ENCODE measurements at places on chromosomes 5 and 9.

GRCh38 chr5:125160787-125161502 lies 414.5 kb upstream of the ZNF608 start:
- DNase-seq: no peak

DNA sequence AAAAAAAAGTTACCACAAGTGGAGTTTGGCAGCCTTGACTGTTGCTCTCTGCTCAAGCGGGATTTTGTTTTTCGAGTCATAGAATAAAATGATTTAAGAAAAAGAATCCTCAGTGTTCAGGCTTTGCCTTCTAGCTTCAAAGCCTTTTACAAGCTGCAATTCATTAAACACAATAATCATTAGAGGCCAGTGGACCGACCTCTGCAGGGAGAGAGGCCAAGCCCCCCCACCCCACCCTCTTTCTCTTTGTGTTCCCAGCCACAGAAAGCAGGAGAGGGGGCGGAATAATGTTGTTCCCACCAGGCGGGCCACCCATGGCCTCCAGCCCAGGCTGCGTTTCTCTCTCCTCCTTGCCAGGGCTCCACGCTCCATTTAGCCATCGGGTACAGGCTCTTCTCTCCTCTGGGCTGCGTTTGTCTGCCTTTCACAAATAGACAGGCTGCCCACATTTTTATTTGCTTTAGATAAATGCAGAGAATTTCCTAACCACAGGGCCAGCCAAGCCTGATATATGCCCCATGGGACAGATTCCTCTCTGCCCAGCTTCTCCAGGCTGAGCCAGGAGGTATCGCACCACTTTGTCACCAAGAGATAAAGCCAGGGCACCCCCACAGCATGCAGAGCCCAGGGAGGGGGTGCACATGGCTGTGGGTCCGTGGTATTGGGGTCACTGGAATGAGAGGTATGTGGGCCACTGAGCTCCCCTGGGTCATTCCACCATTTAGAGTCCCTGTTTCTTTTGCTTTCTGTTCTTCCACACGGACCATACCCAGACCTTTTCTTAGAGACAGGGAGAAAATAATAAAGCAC lies 318.8 kb downstream of the PIK3R1 start:
- DNase-seq: no peak

GRCh38 chr9:120438836-120439546 lies 141.0 kb downstream of the CDK5RAP2 start:
- DNase-seq: no peak

DNA sequence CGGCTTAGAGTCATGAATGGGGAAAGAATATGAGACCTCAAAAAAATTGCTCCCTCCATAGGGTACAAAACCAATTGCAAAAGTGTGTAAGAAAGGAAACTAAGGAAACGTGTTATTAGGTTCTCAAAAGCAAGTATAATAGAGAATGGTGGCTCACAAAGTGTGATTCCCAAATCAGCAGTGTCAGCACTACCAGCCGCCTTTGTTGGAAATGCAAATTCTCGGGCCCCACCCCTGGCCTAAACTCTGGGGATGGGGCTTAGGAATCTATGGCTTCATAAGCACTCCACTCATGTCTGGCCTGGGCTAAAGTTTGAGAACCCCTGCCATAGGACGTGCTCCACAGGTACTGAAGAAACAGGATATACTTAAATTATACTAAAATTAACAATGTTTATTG lies 1.6 kb upstream of the CCDC69 start:
- no peak for DNase-seq

DNA sequence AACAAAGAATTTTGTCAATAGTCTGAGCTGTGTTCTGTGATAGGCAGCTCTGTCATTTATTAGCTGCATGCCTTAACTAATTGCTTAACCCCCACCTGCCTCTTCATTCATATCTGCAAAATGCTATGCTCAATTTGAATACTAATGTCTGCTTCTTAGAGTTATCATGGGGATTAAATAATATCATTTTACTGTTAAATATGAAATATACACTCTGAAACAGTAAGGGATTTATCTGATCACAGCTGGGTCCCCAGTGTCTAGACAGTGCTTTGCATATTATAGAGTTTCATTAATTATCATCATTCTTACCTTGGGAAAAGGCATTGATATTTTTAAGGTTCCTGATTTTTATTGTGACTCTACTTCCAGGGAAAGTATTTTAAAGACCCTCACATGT lies 12.0 kb downstream of the TEX48 start:
- DNase-seq: no peak

GRCh38 chr9:133477992-133478850 lies 678 bp downstream of the SLC2A6 start:
- no peak for DNase-seq

GRCh38 chr9:84027201-84027600 lies 46.6 kb downstream of the RMI1 start:
- no peak for DNase-seq

DNA sequence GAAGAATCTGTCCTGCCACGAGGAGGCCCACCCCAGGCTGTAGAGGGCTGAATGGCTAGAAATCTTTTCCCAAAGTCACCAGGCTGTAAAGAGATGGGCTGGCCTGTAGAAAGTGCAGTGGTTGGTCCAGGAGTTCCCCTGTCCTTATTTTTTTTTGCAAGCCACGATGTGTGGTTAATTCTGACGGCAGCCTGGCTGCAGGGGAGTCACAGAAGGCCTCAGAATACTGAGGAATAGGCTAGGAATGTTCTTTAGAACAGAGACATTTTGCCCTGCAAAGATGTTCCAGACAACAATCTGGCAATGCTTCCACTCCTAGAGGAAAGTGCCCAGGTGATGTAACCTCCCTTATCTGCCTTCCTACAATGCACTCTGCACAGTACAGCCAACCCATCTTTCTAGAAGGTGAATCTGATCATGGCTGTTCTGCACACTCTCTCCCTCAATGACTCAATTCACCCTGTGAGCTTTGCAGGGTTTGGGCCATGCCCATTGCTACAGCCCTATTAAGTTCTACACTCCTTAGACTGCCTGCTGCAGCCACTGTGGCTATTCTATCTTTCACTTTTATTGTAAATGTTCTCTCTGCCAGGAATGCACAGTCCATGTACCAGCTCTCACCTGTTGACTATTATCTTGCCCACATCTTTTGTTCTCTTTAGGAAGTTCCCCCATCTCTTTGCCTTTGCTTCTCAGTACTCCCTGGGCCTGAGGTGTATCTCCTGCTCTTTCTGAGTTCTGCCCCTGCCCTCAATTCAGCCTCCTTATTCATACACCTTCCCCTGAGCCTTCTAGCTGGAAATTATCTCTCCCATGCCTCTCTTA lies 377.8 kb upstream of the CLINT1 start:
- DNase-seq: no peak

GRCh38 chr9:128026773-128027541 lies 40.2 kb downstream of the NAIF1 start:
- no peak for DNase-seq

GRCh38 chr9:70600506-70600905 lies 186.0 kb upstream of the KLF9 start:
- DNase-seq: no peak

GRCh38 chr9:4324513-4324912 lies 24.6 kb upstream of the GLIS3 start:
- DNase-seq: no peak

DNA sequence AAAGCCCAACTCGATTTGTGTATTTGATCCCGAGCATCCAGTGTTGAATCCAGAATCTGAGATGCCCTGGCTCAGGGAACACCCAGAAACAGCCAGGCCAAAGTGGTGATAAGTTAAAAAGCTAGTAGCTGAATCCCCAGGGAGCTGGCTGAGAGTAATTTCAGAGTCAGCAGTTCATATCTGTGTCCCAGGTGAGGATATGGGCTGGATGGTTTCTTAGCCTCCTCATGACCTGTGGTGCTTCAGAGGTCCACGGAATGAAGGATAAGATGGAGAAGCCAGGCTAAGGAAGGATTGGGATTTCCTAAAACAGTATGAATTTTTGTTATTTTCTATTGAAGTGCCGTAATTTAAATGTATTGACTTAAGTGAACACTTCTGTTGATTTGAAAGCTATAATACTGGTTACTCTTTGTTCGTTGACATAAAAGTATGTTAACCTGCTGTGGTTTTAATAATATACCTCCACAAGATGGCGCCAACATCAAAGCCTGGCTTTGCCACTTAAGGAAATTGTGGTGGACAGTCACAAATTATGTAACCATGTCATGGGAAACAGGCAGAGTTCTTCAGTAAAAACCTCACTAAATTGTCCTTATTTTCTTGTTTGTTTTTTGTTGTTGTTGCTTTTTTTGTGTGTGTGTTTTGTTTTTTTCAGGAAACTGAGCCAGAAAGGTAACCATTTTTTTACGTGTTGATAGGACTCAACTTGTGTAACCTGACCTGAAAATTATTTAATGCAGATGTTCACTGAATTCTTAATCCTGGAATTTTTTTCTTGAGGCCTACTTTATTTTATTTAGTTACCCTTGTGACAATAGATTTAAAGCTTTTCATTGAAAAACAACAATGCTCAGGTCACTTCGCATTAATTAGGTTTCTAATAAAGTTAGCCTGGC lies 11.4 kb downstream of the MTAP start:
- DNase-seq: no peak

DNA sequence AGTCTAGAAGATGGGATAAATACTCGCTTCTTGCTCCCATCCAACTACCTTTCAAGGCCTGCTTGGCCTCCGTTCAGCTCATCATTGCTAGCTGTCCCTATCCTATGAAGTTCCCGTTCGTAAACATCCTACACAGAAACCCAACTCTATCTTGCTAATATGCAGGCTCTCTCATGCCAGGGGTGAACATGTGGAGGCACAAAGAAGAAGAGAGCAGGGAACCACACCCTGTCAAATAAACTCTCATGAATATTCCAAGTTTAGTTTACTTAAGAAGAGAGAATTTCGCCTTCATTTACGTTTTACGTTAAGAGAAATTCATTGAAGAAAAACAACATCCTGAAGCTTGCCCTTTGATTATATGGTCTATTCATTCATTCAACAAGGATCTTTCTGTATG lies 7.9 kb upstream of the HSD17B3 start:
- no peak for DNase-seq

DNA sequence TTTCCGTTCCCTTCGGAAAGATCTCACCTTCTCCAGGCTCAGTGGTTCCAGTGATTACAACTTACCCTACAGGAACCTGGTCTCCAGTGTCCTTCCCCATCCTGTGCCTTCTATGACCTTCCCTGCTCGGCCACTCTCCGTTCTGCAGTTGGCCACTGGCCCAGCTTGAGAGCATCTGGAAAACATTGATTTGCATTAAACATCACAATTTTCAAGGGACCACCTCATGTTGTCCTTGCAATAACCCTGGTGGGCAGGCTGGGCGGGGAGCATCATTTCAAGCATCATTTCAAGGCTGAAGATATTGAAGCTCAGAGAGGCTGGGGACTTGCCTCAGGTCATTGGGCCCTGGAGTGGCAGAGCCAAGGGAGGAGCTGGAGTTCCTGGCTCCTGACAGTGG lies 177.4 kb downstream of the SEC61B start:
- DNase-seq: no peak

DNA sequence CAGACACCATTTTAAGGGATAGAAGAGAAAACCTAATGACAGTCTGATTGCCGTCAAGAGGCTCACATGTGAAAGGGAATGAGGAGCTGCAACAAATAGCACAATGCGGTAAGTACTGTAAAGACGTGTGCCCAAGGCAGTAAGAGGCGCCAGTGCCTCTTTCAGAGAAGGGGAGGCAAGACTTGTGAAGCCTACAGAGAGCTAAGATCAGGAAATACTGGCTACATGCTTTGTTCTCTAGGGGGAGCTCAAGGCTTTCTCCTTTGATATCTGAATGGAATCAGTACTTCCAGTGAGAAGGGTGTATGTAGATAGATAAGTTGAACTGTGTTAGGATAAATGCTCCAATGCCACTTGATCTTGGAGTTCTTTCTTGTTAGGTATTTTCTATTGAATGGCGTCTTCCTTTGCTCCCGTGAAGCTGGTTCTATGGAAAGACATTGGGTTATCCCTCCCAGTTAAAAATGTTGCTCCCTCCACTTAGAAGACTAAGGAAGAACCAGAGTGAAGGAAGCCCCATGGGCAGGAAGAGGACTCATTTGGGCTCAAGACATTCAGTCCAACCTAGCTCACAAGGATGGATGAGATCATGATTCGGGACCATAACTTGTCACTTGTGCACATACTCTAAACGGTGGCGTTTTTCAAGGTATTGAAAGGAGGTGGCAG lies 23.5 kb upstream of the ALDOB start:
- no peak for DNase-seq

DNA sequence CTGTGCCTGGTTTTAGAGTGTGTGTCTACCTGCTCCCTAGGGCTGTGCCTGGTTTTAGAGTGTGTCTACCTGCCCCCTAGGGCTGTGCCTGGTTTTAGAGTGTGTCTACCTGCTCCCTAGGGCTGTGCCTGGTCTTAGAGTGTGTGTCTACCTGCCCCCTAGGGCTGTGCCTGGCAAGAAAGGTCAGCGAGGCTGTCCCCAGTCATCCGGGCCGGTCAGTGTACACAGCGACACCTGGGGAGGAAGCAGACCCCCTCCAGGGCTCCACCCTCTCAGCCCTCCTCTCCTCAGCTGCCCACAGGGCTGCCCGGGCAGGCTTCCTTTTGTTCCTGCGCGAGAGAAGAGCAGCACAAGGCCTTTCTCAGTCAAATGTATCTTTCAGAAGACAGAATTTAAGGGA lies 4.1 kb downstream of the NRARP start:
- DNase-seq: no peak

GRCh38 chr9:83574482-83574881 lies 36.3 kb upstream of the FRMD3 start:
- no peak for DNase-seq

DNA sequence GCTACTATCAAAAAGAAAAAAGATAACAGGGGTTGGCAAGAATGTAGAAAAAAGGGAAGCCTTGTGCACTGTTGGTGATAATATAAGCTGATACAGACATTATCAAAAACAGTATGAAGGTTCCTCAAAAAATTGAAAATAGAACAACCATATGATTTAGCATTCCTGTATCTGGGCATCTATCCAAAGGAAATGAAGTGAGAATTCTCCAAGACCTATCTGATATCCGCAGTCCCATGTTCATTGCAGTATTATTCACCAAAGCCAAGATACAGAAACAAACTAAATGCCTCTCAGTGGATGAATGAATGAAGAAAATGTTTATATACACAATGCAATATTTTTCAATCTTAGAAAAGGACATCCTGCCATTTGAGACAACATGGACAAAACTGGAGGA lies 1943.3 kb downstream of the MAT2B start:
- no peak for DNase-seq

All from stimulated activated CD4-positive, alpha-beta T cell treated with anti-CD3 and anti-CD28 coated beads, TNF-alpha, amount 100 ng/mL, for 1 hour (primary cell).